Fibroblast of villous mesenchyme (primary cell): ENCODE measurements at places on chromosomes 2 and 18.
A peak's percentile ranks its signal among the peaks of the same experiment; 100 is the strongest.

DNA sequence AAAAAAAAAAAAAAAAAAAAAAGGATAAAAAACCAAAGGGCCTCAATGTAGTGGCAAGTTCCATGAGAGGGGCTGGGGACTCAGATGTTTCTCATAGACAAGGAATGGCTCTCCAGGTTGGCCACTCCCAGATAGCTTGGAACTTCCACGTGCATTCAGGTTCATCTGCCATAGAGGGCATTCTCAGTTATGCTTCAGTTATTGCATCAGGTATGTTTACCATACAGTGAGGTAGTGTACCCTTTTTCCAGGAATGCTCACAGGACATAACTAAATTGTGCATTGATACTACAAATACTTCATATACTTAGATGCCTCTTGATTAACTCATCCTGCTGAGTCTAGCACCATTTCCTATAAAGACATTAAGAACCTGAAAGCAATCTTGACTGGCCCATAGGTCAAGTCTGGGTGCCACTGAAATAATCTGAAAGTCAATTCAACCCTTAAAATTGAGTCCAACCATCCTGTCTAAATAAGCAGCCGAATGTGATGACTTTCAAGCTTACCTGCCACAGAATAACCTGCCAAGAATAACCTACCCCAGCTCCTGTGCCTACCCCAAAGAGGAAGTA, 14.6 kb upstream of the KLHL23 start:
- DNase-seq = no peak

DNA sequence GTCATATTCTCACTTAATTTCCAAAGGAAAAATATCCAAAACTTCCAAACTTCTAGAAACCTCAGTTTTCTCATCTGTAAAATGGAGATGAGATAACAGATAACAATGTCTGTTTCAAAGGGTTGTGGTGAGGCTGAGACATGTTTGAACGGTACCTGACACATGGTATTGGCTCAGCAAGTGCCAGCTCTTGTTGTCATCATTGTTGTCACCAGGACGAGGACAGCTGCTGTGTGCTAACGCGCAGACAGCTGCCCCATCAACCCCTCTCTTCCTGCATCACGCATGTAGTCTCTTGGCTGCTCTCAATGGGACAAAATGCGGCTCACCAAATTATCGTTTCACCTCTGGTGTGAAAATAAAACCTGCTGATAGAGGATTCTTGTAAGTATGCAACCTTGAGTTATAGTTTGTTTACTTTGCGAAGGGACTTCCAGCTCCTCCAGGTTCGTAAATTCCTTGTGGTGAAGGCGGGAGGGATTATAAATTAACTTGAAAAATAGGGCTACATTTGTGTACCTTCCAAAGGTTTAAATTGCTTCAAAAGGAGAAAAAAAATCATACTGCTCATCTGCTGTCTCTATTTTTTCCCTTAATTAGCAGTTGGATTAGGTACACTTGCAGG, 605.4 kb downstream of the BCL11A start:
- no peak for DNase-seq

- peak; percentile 56 for DNase-seq
These were observed 35.1 kb upstream of the ROCK2 start for GRCh38 chr2:11379558-11379957.

GRCh38 chr18:52341608-52342381, 1.8 kb downstream of the DCC start:
- DNase-seq = no peak

DNA sequence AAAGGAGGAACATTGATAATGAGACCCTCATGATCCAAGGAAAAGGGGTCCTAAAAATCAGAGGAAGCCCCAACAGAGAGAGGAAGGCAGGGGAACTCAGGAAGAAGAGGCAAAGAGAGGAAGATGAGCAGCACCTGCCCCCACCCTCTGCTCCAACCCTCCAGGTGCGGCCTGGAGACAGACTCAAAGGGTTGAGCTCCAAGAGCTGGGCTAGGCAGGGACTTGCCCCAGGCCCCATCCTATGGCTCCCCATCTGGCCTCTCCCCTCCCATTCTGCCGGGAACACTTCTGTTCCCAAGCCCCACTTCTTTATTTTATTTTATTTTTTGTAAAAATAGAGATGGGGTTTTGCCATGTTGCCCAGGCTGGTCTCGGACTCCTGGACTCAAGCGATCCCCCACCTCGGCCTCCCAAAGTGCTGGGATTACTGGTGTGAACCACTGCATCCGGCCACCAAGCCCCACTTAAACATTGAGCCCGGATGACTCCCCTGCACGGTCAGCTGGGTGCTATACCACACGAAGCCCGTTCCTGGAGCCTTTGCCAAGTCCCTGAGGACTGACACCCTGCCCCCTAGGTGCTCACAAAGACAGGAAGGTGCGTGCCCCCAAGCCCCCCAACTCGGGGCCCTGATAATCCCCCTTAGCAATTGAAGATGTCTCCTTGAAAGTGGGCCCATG, 3.8 kb upstream of the GPR55 start:
- no peak for DNase-seq

DNA sequence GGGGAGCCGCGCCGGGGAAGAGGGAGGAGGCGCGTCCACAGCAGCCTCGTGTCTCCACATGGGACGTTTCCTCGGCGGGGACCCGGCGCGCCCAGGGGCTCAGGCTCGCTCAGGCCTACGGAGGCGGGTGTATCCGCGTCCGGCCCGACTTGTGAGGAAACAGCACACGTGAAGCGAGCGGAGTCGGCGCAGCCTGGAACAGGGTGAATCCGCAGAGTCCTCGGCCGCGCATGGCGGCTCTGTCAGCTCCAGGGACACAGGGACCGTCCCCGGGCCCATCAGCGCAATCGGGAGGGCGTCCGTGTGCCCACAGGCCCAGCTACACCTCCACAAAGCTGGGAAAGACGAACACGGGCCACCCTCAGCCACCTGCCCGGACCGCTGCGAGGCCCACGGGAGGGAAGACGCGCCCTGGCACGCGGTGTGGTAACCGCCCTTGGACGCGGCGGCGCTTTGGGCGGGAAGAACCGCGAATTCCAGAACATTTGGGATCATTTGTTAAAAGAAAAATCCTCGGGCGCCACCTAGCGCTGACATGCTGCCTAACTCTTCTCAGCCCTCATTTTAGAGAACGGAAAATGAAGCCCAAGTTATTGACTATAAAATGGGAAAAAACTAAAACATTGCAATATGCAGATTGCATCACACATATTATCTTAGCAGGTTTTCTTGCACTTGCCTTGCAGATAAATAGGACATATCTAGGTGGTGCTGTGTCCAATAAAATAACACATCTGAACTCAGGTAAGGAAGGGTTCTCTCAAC, 40.4 kb downstream of the TMEM18 start:
- peak; percentile 54 for DNase-seq

DNA sequence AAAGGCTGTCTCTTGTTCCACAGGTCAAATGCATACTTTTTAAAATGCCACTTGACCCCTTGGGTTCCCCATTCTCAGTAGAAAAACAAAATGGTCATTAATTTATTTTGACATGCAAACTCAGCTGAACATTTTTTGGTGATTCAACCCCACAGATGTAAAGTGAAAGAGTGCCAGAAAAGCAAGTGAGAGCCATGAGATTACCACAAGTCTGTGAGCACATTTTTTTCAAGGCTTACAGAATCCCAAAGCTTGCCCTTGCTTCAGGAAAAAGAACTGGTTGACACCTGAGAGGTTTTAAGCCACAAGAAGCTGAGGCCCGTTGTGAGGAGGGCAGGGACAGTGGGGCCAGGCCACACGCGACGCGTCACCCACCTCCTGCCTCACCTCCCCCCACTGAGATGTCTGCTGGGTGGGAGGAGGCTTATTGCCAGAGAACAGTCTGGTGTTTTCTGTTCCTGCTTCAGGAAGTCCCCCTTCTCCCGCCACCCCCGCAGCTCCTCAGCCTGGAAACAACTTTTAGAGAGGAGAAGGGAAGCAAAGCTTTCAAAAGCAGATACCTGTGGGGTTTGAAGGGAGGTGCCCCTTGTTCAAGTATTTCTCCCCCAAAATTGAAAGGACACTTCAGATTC, 70.4 kb upstream of the CYP1B1 start:
- DNase-seq = peak; percentile 90

DNA sequence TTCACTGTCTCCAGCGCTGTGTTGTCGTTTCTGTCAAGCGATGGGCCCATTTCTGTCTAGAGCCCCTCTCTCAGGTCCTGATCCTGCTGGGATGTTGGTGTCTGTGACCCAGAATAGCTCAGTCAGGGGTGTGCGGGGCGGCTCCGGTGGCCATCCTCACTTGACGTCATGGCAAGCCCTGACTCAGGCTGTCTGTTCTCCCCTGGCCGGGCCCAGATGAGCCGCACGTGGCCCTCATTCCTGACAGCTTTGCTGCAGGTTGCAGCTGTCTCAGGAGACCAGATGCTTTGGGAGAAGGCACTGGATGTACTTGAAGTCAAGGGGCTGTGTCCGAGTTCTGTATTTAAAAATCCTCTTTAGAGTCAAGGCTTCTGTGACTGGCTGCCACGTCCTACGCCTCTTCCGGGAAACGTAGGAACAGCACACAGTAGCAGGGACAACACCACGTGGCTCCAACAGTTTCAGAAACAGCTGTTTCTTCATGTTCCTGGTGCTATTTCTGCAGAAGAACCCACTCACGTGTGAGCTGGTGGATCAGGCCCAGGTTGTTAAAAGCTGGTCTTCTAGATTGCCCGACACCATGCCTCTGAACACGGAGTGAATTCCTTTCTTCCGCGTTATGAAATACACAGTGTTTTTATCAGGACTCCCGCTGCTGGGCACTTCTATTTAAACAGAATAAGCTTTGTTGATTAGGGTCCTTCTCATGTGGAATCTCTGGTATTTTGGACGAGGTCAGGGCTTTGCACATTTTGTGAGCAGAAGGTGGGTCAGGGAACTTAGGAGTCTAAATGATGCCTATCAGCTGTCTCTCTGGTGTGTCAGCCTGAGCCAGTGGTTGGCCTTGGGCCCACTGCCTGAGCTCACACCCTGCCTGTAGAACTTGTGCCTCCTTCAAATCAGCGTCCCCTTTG, 28.3 kb upstream of the NTSR2 start:
- peak; percentile 91 for DNase-seq

DNA sequence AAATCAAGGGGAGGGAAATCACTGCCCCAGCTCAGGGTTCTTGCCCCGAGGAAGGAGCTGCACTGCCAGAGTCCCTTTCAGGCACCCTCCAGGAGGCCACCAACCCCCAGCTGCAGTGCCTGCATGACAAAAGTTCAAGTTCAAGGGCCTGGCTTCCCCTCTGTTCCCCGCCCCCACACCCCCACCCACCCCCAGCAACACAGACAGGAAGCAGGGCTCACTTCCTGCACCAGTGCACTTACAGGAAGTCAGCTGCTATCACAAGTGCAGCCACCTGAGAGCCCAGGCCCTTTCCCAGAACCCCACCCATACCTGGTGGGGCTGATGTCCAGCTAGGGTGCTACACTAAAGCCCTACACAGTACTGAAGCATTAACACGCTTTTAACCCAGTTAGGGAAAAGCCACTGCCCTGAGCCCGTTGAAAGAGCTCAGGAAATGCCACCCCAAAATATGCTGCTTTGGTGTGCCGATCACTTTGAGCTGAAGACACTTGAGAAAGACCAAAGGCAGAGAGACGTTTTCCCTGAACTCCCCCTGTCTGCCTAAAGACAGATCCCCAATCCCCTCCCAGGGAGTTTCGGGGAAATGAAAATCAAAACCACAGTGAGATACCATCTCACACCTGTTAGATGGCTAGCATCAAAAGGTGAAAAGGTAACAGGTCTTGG, 109.9 kb upstream of the CAB39 start:
- no peak for DNase-seq
